Neural progenitor cell (in vitro differentiated cells): ENCODE measurements at places on chromosomes 1 and 21.

DNA sequence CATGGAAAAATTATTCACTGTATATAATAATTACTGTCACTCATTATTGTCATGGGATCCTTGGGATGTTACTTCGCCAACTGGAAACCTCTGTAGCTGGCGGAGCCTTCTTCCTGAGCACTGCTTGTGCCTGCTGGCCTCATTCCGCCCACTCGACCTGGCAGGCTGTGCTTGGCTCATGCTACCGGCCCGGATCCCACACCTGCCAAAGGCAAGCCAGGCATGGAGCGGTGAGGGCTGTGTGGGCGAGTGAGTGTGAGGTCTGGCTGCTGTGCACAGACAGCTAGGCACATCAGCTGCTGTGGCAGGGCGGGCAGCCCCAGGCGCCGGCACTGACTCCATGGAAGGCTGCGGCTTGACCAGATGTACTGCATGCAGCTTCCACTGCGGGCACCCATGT is 78.4 kb downstream of the DISP1 start:
- no peak for DNase-seq

DNA sequence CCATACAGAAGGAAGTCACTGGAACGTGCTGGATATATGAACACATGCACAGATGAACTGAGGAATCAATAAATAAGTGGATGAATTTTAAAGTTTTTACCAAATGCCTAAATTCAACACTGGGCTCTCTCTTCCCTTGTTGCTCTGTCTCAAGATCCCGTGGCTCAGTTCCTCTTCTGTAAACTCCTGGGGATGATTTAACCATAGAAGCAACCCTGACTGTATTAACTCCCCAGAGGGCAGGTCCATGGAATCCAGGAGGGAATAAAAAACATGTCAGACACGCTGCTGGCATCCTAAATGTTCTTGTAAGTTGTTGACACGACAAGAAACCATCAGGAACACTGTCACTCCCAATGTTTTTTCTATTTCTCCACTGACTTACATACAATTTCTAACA is 45.3 kb upstream of the GPR157 start:
- DNase-seq: no peak

DNA sequence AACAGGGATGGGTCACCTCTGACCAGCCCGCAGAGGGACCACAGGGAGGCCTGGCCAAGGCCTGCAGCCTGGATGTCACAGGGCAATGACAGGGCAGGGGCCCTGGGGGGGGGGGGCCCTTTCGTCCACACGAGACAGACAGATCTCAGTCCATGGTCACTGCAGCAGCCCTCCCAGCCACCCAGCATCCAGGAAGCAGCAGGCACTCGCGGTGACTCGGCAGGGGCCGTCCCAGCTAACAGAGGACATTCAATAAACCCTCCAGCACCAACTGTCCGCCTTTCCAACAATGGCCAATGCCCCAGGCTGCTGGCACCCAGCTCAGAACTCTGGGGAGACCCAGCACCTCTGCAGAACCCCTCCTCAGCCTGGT is 32.9 kb downstream of the MEGF6 start:
- no peak for DNase-seq

DNA sequence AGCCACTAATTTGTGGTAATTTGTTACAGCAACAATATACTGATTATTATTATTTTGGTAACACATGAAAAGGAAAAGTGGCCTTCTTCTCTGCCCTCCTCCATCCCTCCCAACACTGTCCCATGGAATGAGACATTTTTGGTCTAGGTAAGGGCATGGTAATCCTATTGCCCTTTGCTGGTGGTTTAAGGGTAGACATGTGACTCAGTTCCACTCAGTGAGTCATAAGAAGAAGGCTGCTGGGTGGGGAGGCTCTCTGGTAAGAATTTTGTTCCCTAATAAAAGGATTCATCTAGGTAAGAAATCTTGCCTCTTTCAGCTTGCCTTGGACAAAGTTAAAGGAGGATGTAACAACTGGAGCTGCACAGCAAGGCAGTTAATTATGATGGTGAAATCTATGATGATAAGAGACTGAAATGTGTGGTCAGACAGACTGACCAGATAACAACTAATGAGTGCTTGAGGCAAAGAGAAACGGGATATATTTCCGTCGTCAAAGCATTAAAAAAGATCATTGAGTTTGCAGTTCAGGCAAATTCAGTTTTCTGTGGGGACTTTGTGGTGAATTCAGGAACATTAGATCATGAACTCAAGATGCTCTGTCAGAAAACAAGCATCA is 232.0 kb upstream of the KCNK2 start:
- DNase-seq: no peak

GRCh38 chr21:17818186-17819113 is 706 bp downstream of the C21orf91 start:
- peak; percentile 76 for DNase-seq

GRCh38 chr1:49333906-49334305 is 557.2 kb upstream of the BEND5 start:
- no peak for DNase-seq

GRCh38 chr1:154847891-154848290 is 22.2 kb downstream of the KCNN3 start:
- DNase-seq: no peak

DNA sequence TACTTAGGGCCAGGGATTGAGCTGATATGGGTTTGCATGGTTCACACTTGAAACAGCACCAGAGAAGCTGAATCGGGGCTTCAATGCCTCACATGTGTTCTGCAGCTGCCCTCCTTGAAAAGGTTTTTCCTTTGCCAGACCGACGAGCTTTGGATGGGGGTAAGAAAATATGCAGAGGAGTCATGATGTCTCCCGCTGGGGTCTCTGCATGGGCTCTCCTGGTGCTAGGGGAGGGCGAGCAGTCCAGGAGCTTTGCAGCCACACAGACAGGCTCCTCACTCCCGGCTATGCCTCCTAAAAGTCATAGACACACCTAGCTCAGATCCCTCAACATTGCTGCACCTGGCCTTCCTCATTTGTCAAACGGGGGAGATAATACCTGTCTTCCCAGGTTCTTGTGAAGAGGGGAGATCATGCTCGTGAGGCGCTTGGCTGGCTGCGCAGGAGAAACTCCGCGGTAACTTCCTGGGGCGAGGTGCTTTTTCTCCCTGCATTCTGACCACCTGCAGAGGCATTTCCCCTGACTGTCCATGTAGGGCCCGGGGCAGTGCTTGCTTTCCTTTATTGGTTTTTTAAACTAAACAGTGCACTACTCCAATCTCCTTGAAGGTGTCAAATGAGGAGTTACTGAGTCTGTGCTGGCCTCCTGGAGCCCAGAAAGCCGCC is 112.4 kb downstream of the PLXNA2 start:
- DNase-seq: no peak

DNA sequence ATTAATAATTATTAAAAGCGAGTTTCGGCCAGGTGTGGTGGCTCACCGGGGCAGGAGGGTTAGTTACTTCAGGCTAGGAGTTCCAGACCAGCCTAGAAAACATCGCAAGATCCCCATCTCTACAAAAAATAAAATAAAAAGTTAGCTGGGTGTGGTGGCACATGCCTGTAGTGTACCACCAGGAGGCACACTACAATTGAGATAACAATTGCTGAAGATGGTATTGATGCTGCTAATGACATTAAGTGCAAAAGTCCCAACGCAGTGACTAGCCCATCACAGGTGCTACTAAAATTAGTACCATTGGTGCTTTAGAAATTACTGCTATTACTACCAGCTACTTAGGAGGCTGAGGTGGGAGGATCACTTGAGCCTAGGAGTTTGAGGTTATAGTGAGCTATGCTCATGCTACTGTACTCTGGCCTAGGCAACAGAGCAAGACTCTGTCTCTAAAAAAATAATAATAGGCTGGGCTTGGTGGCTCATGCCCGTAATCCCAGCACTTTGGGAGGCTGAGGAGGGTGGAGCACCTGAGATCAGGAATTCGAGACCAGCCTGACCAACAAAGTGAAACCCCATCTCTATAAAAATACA is 156.6 kb downstream of the GREM2 start:
- peak; percentile 48 for DNase-seq

GRCh38 chr1:156337888-156338179 is 258 bp downstream of the CCT3 start:
- DNase-seq: no peak

DNA sequence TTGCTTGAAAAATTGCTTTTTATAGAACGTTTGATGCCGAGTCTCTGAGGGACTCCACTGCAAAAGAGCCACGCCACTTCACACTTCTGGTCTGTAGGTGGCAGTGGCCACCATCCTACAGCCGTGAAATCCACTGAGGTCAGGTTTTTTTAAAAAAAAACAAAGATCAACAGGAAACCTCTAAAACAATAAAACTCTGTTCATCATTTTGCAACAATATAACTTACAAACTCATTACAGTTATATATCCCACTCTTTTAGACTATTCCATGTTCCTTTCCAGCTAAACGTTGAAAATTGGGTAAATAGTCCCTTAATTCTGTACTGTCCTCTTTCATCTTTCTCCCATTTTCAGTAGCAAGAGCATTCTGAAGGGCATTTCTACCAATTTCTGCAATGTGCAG is 64.6 kb upstream of the FMN2 start:
- DNase-seq: peak; percentile 71

GRCh38 chr1:7224644-7225043 is 439.4 kb downstream of the CAMTA1 start:
- DNase-seq: peak; percentile 22

DNA sequence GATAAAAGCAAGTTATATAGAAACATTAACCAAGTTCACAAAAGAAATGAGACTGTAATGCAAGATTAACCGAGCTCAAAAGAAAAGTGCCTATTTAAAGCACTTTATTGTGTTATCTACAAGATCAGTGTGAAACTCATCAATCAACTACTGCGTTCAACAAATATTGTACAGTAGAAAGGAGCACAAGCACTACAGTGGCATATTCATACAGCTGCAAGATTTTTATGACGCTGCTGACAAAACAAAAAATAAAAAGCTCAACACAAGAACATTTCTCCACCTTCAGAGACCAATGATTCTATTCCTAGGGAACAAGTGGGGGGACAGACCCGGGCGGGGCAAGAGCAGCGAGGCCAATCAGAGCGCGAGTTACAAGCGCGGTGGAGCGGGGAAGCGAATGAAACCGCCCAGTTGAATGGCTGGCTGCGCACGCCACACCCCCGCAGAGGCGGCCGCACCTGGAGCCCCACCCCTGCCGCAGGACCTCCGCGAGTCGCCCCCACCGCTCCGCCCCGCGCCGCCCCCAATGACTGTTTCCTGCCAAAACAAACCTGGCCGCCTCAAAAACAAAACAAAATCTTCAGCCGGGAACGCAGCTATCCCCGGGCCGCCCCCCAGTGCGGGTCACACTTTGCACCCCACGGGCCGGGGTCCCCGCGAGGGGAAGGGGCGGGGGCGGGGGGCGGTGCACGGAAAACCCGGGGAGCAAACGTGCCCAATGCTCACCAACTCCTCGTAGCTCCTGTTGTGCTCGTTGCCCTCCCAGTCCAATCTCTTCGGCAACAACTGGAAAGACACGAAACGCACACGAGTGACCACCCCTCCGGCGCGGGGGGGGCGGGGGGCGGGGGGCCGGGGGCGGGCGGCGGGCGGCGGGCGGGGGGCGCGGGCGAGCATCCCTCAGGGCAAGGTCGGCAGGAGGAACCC is 1.1 kb downstream of the BRWD1 start:
- DNase-seq: peak; percentile 91

DNA sequence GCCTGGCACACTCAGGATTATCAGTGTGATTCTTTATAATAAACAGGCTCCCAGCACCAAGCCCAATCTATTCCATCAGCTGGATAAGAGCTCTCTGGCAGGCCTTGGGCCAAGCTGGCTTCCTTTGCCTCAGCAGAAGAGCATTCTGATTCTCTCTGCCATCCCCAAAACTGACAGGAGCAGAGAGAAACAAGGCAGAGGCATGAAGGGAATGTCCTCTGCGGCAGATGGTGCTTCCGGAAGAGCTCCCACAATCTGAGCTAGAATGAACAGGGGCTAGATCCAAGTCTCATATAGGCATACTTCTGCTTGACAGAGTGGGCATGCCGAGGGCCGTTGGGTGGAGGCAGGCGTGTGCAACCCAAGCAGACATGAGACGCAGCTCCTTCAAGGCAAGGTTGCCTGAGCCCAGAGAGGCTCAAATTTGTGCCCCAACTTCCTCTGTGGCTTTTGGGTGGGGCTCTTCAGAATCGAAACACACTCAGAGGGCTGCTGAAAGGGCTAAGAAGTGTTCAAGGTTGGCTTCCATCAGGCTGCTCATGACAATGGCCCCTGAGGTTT is 4.0 kb downstream of the CAPN2 start:
- no peak for DNase-seq

DNA sequence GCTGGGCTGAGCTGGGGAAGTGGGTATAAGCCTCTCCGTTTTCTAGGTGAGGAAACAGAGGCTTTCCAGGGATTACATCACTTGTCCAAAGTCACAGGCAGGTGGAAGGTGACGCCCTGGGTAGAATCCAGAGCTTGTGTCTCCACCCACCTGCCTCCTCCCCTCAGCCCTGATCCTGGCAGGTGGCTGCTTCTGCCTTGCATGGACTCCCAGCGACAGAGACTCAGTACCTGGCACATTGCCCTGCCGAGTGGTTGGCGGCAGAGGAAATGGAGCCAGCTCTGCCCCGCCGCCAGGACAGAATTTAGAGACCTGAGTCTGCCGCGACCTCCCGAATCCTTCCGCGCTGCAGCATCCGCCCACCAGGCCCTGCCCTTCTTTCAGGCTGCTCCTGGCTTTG is 2.1 kb downstream of the PLA2G2E start:
- no peak for DNase-seq

DNA sequence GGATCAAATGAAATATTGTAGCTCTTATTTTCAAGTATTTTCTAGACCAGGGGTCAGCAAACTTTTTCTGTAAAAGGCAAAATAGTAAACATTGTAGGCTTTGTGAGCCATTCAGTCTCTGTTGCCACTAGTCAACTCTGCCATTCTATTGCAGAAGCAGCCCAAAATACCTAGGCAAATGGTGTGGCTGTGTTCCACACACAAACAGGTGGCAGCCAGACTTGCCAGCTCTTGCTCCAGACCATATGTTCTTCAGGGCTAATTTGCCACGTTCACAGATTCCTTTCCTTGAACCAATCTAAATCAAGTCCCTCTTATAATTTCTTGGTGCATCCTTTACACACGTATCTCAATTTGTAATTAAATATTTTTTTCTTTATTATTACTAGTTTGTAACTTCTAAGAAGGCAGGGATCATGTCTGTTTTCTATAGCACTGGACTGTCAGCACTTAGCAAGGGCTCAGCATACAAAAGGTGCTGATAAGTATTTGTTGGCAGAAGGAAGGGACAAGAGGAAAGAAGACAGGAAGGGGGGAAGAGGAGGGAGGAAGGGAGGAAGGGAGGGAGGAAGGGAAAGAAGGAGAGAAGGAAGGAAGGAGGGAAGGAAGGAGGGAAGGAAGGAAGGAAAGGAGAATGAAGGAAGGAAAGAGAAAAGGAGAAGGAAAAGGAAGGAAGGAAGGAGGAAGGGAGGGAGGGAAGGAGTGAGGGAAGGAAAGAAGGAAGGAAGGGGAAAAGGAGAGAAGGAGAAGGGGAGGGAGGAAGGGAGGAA is 106.5 kb upstream of the EDEM3 start:
- no peak for DNase-seq
